ENCODE measurements at places on chromosomes 12 and 14.

DNA sequence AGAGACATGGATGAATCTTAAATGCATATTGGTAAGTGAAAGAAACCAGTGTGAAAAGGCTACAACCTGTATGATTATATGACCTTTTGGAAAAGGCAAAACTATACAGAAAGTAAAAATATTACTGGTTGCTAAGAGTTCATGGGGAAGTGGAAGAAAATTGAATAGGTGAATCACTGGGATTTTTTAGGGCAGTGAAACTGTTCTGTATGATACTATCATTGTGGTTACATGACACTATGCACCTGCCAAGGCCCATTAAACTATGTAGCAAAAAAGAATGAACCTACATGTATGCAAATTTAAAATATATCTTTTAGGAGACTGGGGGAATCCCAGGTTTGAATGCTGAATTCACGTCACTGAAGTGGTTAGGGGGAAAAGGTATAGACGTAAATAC, 12.6 kb upstream of the OR8S1 start:
- DNase-seq: no peak

DNA sequence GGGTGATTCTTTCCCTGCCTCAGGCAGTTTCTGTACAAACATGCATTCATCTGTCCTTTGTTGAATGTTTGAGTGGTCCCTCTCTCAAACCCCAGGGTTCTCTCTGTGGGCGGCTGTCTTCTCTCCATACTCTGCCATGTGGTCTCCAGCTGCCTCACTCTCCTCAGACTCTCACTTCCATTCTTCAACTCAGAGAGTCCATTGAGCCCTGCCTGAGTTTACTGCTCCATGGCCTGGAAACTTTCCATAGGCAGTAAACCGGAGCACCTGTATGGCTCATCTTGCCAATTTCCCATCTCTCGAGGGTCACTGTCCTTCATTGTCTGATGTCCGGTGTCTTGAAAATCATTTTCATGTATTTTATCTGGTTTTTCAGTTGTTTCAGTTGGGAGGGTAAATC, 11.3 kb downstream of the C14orf132 start:
- DNase-seq: no peak

GRCh38 chr14:23555533-23555881, 564 bp upstream of the THTPA start:
- DNase-seq: no peak

DNA sequence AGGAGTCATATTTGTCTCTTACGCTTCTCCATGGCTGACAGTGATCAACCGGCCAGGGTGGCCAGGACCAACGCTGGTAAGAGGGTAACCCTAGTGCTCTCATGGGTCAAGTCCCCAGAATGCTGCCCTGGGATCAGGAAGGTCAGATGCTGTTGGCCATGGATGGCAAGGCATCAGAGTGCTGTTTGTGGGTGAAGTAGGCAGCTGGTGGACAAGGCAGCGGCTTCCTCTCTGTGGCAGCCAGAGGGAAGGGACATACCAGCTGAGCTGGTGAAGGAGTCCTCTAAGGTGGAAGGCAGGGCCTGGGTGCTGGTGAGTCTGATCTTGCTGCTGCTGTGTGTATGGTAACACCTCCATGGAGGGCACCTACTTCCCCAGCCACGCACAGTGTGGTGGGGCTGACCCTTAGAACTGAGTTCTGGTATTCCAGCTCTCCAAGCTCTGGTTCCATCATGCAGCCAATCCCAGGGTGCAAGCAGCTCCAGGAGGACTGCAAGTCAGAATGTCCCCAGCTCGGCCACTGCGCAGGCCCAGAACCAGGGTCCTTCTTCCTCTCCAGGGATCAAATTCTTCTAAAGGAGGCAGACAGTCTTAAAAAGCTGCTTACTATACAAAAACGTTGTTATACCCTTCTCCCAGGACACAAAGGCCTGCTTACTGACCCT, 13.4 kb upstream of the SMOC1 start:
- DNase-seq: no peak

- DNase-seq: no peak
Measured at GRCh38 chr12:12521044-12521485, 41.6 kb downstream of the DUSP16 start.

- DNase-seq: no peak
Measured at GRCh38 chr14:101255765-101256125, 305.6 kb upstream of the DIO3 start.

DNA sequence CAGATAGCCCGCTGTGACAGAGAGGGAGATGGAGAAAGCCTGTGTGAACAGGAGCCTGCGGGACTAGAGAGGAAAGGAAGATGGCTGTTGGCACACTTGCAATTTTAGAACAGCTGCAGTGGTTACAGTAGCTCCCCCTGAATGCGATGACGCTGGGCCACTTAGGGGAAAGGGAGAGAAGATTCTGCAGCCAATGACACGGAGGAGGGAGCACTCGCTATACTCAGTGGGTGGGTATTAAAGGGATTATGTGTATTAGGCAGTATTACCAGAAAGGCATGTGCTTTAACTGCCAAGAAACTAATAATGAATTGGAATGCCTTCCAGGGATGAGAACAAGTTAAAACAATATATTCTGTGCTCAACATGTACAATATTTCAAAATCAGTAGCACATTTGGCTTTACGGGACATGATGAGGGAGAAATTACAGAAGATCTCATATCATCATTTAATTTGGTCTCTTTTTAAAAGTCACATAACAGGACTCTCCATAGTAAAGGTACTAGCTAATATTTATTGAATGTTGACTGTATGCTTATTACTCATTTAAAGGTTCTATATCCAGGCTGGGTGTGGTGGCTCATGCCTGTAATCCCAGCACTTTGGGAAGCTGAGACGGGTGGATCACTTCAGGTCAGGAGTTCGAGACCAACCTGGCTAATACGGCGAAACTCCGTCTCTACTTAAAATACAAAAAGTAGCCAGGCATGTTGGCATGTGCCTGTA, 35.9 kb upstream of the FOS start:
- DNase-seq: peak; percentile 10

DNA sequence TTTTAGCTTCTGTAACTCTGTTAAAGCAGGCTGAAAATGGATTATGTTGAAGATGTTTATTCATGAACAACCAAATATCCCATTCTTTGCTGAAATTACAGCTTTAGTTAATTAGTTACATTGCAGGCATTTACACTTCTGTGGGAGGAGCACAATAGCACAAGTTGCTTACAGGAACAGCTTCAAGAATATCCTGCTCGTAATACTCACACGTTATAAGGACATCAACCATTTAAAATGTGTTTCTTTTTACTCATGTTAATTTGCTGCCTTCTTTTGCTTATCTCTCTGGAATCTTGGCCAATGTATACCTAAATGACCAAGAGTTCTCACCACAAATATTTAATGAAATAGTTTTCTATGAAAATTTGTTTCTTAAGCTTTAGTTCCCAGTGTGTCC, 305.2 kb upstream of the SYT1 start:
- no peak for DNase-seq

DNA sequence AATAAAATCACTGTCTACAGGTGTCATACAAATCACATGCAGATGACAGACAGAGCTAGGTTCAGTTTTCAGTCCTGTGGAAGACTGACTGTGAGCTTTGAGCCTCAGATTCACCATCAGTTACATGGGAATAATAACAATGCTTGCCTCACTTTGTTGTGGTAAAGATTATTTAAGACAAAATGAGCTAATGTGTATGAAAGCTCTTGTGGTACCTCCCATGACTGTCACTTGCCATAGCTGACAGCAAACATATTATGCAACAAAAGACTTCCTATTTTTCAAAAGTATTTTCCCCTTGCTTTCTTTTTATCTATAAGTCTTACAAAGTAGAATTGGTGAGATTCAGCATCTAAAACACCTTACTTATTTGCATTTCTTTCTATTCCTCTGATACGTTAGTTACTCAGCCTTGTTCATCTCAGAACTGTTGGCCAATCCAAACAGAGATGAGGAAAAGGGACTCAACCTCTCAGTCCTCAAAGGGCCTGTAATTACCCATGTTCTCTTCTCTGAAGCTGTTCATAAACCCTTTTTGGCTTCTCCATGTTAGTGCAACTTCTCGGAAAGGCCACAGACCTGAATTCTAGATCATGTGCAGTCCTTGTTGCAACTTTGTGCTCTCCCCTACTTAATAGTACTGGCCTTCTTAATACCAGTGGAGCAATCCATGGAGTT, 8.8 kb upstream of the DDHD1 start:
- DNase-seq: no peak

DNA sequence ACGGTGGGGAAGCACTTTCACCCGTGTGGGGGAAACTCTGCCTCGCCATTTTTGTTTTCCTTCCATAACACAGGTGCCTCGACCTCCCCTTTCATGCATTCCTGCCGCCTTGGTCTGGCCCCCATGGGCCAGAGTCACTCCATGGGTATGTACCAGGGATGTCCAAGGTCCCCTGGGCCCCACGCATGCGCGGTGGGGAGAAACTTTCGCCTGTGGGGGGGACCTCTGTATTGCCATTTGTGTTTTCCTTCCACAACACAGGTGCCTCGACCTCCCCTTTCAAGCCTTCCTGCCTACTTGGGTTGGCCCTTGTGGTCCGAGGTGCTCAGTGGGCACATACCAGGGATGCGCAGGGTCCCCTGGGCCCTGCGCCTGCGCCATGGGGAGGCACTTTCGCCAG, 345.8 kb downstream of the ALG10 start:
- DNase-seq: no peak

DNA sequence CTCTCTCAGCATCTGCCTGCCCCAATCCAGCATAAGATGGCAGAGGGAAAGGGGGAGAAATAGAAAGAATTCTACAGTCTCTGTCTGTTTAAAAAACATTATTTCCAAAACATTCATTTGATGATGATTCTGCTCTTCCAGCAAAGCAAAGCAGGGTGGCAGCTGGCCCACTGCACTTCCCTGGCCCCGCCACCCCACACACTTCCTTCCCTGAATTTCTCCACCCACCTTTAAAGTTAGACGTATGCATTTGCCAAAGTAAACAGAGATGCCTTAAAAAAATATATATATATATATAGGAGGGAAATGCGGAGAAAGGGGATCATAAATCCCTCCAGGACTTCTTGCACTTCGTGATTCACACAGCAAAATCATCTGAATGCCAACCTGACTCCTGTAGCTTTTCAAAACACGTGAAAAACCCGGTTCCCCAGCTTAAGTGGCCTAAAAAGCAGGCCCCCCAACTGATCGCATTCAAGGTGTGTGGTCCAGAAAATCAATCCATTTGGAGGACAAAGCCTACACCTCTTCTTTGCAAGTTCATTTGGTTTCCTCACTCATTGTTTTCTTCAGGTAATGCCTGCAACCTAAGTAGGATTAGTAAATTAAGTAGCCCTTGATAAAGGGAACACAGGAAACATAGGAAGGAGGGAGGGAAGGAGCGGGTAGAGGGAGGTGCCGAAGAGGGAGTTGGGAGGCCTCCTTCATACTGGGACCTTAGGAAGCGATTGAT, 68.8 kb downstream of the LLPH start:
- DNase-seq: no peak

- DNase-seq: no peak
Measured at GRCh38 chr12:52992699-52993557, 13.3 kb upstream of the EIF4B start.

GRCh38 chr12:92002195-92002649, 143.4 kb downstream of the BTG1 start:
- DNase-seq: no peak

DNA sequence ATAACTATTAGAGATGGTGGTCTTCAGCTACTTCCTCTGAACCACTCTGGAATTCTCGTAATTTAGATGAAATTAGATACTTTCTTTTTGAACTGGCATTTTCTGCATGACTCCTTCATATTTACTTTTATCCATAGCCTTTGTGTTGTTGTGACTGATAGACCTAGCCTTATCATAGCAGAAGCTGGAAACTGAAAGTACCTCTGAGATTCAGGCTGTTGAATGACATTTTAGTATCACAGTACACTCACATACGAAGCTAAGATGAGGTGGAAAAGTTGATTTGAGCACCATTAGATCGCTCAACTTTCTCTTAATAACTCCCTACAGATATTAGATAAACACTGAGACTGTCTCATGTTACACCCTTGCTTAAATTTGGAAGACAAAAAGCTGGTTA, 525.1 kb upstream of the FBXO33 start:
- no peak for DNase-seq

GRCh38 chr14:52313903-52314594, at the start of gene PTGER2:
Gene PTGER2, plus strand, starts transcription at chr14:52314312. Its CDS starts 237 bp downstream, at chr14:52314549.
- peak; percentile 93 for DNase-seq

- peak; percentile 53 for DNase-seq
Measured at GRCh38 chr14:94483729-94484275, 7.8 kb upstream of the SERPINA9 start.

- DNase-seq: no peak
Measured at GRCh38 chr12:62720661-62721330, 214.2 kb downstream of the PPM1H start.

- no peak for DNase-seq
Measured at GRCh38 chr12:105040476-105040875, 43.8 kb downstream of the ALDH1L2 start.

GRCh38 chr14:59534361-59534987, 42.1 kb downstream of the CCDC175 start:
- DNase-seq: no peak

DNA sequence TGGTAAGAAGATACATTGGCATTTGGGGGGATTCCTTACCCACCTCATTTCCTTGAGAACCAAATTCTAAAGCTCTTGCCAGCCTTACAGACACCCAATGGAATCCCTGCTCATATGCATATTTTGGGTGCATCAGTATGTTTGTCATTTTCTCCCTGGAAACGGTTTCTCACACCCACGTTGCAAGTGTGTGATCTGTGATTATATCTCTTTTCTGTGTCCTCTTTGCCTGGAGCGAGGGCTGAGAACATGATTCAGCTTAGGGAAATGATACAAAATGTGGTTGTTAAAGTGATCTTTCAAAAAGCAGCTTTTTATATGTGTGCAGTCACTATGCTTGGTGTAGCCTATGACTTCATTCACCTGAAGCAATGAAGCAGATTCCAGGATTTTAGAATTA, 52.0 kb downstream of the KCNMB4 start:
- DNase-seq: no peak

GRCh38 chr12:106720696-106721095, 53.8 kb upstream of the RIC8B start:
- DNase-seq: no peak

- no peak for DNase-seq
Measured at GRCh38 chr14:70801836-70802235, 7.5 kb downstream of the MAP3K9 start.

DNA sequence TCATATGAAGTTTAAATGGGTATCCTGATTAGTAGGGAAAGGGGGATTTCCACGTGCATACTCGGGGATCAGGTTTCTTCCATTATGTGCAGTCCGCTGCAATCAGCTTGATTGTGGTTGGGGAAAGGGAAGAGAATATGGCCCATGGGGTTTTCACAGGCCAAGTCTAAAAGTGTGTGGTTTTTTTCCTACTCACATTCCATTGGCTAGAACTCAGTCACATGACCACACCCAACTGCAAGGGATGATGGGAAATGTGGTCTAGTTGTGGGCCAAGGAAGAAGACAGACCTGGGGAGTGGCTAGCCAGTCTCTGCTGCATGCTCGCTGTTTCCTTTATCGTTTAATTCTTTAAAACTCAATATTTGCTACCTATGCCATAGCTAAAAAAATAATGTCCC, 105.1 kb downstream of the PRIMA1 start:
- no peak for DNase-seq

GRCh38 chr12:71517145-71517846, 77.7 kb downstream of the LGR5 start:
- no peak for DNase-seq

Data from cardiac septum (tissue), 1 donor.